ENCODE measurements at places on chromosomes 2 and 18.

- H3K4me3 ChIP-seq: no peak overlapping the region
- no peaks in the 10 kb centered on the region for H3K27me3 ChIP-seq
- H3K36me3 ChIP-seq: peaks cover 9% of the 10 kb centered on the region
- no peak for DNase-seq
These were observed 81.5 kb upstream of the CD226 start for GRCh38 chr18:70029163-70029562.

DNA sequence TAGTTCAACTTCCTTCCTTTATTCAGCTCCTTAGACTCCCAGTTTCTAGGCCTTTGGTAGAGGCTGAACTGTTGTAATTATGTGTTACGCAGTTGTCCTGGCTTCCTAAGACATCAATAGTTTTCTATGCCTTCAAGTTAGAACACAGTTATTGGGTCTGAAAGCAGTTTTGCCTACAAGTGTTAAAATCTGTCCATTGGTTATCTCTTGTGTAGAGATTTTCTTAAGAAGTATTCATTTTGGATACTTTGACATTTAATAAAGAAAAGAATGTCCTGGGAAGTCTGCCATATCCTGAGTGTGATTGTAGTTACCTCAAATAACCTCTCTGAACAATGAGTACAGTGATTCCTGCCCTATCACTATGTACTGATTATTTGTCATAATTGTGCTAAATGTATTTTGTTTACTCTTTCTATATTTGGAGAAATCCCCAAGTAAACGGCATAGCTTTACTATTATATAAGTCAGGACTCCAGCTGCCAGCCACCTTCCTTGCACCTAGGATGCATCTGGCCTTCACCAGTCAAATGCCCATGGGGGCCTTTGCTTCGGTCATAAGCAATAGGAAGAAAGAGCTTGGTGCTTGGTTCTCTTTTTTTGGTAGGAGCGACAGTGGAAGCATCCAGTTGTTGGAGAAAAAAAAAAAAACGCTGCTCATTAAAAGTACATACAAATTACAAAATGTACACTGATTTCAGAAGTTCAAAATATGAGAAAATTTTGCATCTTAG lies 449.5 kb upstream of the PKDCC start:
- H3K27ac ChIP-seq: no peak overlapping the region
- DNase-seq: no peak
- H3K4me1 ChIP-seq: peaks cover 4% of the 10 kb centered on the region
- H3K4me3 ChIP-seq: no peak overlapping the region

- H3K27ac ChIP-seq: no peak overlapping the region
- no peaks in the 10 kb centered on the region for H3K4me1 ChIP-seq
- H3K36me3 ChIP-seq: no peaks in the 10 kb centered on the region
- no peak for DNase-seq
- no peak overlapping the region for H3K4me3 ChIP-seq
These were observed 479.5 kb downstream of the TNS1 start for GRCh38 chr2:217523286-217523685.

DNA sequence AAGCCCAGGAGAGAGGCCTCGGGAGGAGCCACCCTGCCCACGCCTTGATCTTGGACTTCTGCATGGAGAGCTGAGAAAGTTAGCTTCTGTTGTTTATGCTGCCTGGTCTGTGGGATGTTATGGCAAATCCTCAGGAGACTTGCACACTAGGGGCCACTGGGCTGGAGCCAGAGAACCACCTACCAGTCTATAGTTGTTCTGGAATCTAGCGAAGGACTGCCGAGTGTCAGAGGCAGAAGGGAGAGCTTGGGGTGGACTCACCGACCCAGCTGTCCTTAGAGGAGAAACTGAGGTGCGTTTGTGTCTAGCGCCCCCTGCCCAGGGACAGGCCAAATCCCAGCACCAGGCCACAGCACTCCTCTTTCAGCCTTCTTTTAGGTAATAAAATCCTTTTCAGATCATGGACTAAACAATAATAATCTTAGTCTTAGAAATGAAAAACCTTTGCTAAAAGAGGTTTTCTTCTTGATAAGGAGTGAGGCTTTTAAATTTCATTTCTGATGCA lies 398.7 kb upstream of the SALL3 start:
- no peaks in the 10 kb centered on the region for H3K4me1 ChIP-seq
- no peak for DNase-seq
- no peak overlapping the region for H3K27ac ChIP-seq
- peaks cover 31% of the 10 kb centered on the region for H3K36me3 ChIP-seq
- no peak overlapping the region for H3K4me3 ChIP-seq

DNA sequence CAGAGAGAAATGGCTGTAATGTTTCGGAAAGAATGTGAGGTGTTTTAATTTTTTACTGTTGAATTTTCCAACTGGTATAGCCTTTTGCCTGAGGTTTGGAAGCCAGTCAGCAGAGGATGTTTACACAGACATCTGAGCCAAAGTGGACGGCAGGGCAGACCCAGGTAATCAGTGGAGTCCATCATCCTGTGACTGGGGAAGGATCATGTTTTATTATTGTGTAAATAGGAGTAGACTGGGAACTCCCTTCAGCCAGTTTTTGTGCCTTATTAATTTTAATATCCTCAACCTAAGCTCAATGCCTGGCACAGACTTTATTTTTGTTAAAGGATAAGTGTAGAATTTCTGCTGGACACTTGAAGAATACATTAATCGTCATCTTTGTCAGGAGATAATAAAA lies 142.0 kb upstream of the GAREM1 start:
- H3K27ac ChIP-seq: no peak overlapping the region
- no peaks in the 10 kb centered on the region for H3K36me3 ChIP-seq
- H3K4me1 ChIP-seq: peaks cover 7% of the 10 kb centered on the region
- no peak for DNase-seq

- H3K4me1 ChIP-seq: peaks cover 43% of the 10 kb centered on the region
- no peak overlapping the region for H3K4me3 ChIP-seq
- H3K27me3 ChIP-seq: no peaks in the 10 kb centered on the region
- no peak for DNase-seq
These were observed 74.7 kb downstream of the KIAA2012 start for GRCh38 chr2:202147775-202148174.

DNA sequence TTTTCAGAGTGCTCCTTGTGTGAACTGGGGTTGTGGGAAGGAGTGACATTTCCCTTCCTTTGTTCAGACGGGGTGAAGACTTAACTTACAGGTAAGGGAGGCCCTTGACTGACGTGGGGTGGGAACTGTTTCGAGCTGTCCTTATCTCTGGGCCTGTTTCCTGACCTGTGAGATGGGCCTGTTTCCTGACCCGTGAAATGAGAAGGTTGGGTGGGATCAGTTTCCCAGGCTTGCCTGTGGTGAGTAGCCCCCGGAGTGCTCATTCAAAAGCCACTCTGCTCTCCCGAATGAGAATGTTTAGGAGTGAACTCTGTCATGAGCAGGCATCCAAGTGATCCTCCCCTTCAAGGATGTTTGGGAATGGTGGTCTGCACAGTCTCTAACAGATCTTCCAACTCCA lies 4.1 kb upstream of the LYPD6B start:
- DNase-seq: no peak
- no peaks in the 10 kb centered on the region for H3K36me3 ChIP-seq
- no peak overlapping the region for H3K27ac ChIP-seq
- no peak overlapping the region for H3K4me3 ChIP-seq

- H3K36me3 ChIP-seq: peaks cover 4% of the 10 kb centered on the region
- H3K27me3 ChIP-seq: peaks cover 1% of the 10 kb centered on the region
- no peak overlapping the region for H3K4me3 ChIP-seq
- no peak for DNase-seq
- H3K27ac ChIP-seq: no peak overlapping the region
These were observed 206.1 kb downstream of the RAB3GAP1 start for GRCh38 chr2:135258193-135258592.

DNA sequence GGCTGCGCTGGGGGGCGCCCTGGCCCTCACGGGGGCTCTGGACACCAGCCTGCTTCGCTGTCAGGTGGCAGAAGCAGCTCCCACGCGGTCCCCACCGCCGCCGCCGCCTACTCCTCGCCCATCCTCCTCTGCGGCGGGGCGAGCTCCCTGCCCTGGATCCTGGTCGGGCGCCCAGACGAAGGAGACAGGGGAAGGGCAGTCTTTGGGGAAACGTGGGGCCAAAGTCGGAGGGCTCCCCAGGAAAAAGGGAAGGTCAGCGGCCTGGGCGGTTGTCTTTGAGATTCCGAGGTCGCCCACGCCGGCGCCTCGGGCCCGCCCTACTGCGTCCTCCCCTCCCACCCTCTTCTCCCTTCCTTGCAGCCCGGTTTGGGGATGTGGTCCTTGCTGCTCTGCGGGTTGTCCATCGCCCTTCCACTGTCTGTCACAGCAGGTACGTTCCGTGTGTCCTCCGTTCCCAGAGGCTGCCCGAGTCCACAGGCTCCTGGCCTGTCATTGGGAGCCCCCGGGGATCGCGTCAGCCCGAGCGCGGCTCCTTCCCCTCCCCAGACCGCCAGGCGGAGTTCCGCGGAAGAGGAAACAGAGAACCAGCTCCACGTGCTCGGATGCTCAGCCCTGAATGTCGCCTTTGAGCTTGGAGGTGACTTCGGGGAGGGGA lies 800 bp downstream of the IL1RL2 start:
- H3K4me1 ChIP-seq: no peaks in the 10 kb centered on the region
- peak overlapping the region; percentile 86 for H3K4me3 ChIP-seq
- H3K27ac ChIP-seq: no peak overlapping the region
- peaks cover 10% of the 10 kb centered on the region for H3K27me3 ChIP-seq

DNA sequence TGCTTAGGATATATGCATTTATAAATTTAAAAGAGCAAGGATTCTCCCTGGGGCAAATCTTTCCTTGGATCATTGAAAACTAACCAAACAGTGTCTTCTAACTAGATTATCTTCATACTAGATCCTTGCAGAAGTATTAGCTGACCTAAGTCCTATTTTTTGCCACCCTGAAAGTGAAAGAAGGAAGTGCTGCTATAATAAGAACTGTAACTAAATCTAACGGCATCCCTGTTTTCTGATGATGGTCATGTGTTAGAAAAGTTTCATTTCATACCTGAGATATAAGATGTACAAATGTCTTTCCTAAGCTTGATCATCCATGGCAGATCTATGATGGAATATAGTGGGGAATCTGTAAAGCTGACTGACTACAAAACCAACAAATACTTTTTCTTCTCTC lies 102.7 kb downstream of the MAP2 start:
- no peaks in the 10 kb centered on the region for H3K27me3 ChIP-seq
- no peak for DNase-seq
- H3K4me3 ChIP-seq: no peak overlapping the region
- H3K27ac ChIP-seq: no peak overlapping the region

GRCh38 chr2:85698880-85699254 lies 4.7 kb downstream of the GNLY start:
- H3K4me1 ChIP-seq: no peaks in the 10 kb centered on the region
- no peak overlapping the region for H3K27ac ChIP-seq
- no peak overlapping the region for H3K4me3 ChIP-seq
- no peaks in the 10 kb centered on the region for H3K36me3 ChIP-seq
- H3K27me3 ChIP-seq: peaks cover 3% of the 10 kb centered on the region

DNA sequence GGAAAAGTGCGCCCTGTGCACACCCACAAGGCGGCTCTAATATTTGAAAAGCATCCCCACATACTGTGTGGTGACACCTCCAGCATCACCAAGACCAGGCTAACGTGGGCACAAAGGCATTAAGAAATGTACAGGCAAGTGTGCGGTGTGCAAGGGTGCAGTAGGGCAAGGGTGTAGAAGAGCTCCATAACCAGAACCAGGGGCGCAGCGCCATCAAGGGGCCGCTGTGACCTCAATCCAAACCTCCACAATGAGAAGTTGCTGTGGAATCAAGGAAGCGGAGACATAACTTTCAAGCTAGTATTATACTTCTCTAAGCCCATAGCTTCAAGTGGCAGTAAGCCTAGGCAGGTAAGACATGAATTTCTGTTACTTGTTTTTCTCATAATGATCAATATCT lies 13.0 kb downstream of the L3MBTL4 start:
- H3K4me1 ChIP-seq: peaks cover 7% of the 10 kb centered on the region
- no peak overlapping the region for H3K27ac ChIP-seq
- DNase-seq: peak; percentile 58
- no peaks in the 10 kb centered on the region for H3K27me3 ChIP-seq
- no peak overlapping the region for H3K4me3 ChIP-seq

- no peak for DNase-seq
- H3K27me3 ChIP-seq: no peaks in the 10 kb centered on the region
- peaks cover 28% of the 10 kb centered on the region for H3K4me1 ChIP-seq
- H3K27ac ChIP-seq: no peak overlapping the region
These were observed 34.9 kb downstream of the GPD2 start for GRCh38 chr2:156470975-156471583.

DNA sequence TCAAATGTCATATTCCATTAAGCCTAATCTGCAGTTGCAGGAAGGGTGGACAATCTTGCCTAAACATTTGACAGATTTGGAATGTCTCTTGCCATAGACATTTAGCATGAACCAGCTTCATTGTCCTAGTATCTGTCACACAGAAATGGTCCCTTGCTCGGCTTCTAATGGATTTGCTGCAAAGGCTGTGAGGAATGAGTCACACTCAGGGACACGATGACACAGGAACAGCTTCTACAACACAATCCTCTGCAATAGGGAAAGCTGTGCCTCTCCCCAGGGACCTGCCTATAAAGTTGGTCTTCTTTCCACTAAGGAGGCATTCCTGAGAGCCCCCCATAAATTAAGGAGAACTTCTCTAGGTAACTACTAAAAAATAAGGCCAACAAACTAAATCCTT lies 155.1 kb upstream of the L3MBTL4 start:
- no peak overlapping the region for H3K27ac ChIP-seq
- DNase-seq: no peak
- peaks cover 16% of the 10 kb centered on the region for H3K4me1 ChIP-seq
- no peak overlapping the region for H3K4me3 ChIP-seq
- H3K27me3 ChIP-seq: peaks cover 2% of the 10 kb centered on the region

DNA sequence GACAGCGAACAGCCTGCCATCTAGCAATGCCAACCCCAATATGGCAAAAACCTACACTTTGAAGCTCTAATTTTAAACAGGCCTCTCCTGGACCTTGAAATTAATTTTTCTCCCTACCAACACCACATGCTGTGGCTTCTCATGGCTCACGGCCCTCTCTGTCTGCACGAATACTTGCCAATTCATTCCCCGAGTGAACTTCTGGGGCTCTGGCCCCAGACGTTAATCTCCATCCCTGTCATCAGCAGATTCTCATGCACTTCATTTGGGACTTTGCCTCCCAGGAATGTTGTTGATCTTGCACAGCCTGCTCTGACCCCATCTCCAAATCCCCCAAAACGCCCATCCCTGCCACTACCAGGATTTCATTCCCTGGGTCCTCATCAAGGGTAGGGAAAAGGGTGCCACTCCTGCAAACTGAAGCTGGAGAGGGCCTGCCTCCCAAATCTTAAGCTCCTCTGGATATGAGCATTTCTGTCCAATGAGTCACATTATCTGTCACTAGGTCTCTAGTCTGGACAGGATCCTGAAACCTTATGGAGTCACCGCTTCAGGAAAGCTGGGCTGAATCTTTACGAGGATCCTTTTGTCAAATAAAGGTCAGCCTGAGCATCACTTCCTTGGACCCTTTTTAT lies 10.4 kb downstream of the FIGLA start:
- no peak overlapping the region for H3K27ac ChIP-seq
- H3K4me1 ChIP-seq: no peaks in the 10 kb centered on the region
- H3K4me3 ChIP-seq: no peak overlapping the region
- H3K27me3 ChIP-seq: no peaks in the 10 kb centered on the region
- DNase-seq: no peak

GRCh38 chr2:220811952-220812570 lies 760.0 kb downstream of the EPHA4 start:
- DNase-seq: no peak
- no peak overlapping the region for H3K27ac ChIP-seq
- H3K4me3 ChIP-seq: no peak overlapping the region
- no peaks in the 10 kb centered on the region for H3K4me1 ChIP-seq
- H3K27me3 ChIP-seq: no peaks in the 10 kb centered on the region
- H3K36me3 ChIP-seq: no peaks in the 10 kb centered on the region

Measured in endothelial cell (in vitro differentiated cells).